Ovary (tissue), 10 donors: ENCODE measurements at places on chromosomes 11 and 22. TPM values are rescaled to one million over a fixed set of nuclear protein-coding genes. Genes with fewer than 3 reads are reported as not detected.

MIAT gene
- total RNA-seq: 0.56 TPM

FOLH1 gene
- total RNA-seq: not detected

PRSS23 gene
- 62.1 TPM for total RNA-seq

LIF gene
- total RNA-seq: 0.35 TPM

DNA sequence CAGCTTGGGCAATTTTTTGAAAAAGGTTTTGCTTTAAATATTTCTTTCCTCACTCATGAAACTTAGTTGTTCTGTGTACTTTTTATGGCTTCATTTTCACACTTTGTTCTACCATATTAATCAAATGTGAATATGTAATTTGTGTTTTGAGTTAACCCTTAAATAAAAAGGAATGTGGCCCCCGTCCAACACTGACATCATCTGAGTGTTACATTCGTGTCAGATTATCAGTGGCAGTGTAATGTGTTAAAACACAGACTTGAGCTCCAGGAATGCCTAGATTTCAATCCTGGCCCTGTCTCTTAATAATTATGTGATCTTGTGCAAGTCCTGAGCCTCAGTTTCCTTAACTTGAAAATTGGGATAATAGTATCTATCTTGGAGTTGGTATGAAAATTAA lies 5.6 kb downstream of the RTN3 start:
- DNase-seq: no peak

DNA sequence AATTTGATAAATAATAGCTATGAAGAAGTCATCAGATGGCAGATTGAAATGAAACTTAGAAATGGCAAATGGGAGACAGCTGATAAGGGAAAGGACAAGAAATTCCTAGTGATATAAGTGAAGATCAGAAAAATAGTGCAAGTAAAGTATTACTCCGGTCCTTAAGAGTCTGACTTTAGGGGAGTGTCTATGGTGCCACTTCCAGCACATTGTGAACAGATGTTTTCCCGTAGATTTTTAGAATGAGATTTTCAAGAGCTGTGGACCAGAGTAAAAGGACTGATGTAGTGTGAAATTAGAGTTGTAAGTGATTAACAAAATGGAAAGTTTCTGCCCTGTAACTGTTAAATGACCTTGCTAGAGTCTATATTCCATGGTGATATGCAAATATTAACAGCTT lies 974.8 kb upstream of the TENM4 start:
- DNase-seq: no peak

- no peak for DNase-seq
Measured at GRCh38 chr22:44956840-44957767, 52.7 kb downstream of the PHF21B start.
